LHCN-M2 (cell line): ENCODE measurements at places on chromosomes 6 and 20. TPM values are rescaled to one million over a fixed set of nuclear protein-coding genes. Genes with fewer than 3 reads are reported as not detected.
A peak's percentile ranks its signal among the peaks of the same experiment; 100 is the strongest.

DACT2 gene
- total RNA-seq, result not detected in 2 replicates

MUCL3 gene
- total RNA-seq, result not detected in 2 replicates

PAK5 gene
- total RNA-seq, result not detected in 2 replicates

KIAA1755 gene
- total RNA-seq, result 0.17 and 0.45 TPM in 2 replicates

CLPSL1 gene
- total RNA-seq, result not detected in 2 replicates

BPIFB1 gene
- total RNA-seq, result not detected in 2 replicates

BMP7 gene
- not detected in 2 replicates for total RNA-seq

CGA gene
- total RNA-seq, result not detected in 2 replicates

SAMD3 gene
- not detected in 2 replicates for total RNA-seq

EYA2 gene
- total RNA-seq, result 0.11 and 0.45 TPM in 2 replicates

SAMD5 gene
- 2.2 and 4.0 TPM in 2 replicates for total RNA-seq

RFX6 gene
- not detected in 2 replicates for total RNA-seq

GRCh38 chr6:121686611-121687023 is 251.2 kb downstream of the GJA1 start:
- DNase-seq, result no peak

DNA sequence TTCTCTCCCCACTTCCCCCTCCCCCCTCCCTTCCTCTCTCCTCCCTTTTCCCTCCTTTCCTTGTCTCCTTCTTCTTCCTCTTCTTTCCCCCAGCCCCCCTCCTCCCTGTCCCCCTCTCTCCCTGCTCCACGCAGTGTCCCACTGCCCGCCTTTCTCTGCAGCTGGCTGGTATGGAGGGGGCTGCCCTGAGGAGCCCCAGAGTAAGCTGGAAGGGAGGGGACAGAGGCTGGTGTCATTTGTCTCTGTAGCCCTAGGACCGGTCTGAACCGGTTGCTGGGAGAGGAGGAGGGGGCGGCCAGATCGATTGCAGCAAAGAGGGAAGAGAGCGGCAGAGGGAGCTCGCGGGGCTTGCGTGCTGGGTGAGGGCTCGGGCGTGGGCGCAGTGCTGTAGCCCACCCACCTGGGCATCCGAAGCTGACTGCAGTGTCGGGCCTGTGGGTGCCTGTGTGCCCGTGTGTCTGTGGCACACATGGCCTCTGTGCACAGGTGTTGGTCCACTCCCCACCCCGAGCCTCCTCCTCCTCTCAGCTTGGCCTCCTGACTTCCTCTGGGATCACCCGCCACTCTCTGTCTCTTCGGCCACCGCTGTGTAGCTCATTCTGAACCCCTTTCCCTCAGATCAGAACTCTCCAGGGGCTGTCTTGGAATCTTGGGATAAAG is 50.6 kb downstream of the SRC start:
- DNase-seq, result no peak

DNA sequence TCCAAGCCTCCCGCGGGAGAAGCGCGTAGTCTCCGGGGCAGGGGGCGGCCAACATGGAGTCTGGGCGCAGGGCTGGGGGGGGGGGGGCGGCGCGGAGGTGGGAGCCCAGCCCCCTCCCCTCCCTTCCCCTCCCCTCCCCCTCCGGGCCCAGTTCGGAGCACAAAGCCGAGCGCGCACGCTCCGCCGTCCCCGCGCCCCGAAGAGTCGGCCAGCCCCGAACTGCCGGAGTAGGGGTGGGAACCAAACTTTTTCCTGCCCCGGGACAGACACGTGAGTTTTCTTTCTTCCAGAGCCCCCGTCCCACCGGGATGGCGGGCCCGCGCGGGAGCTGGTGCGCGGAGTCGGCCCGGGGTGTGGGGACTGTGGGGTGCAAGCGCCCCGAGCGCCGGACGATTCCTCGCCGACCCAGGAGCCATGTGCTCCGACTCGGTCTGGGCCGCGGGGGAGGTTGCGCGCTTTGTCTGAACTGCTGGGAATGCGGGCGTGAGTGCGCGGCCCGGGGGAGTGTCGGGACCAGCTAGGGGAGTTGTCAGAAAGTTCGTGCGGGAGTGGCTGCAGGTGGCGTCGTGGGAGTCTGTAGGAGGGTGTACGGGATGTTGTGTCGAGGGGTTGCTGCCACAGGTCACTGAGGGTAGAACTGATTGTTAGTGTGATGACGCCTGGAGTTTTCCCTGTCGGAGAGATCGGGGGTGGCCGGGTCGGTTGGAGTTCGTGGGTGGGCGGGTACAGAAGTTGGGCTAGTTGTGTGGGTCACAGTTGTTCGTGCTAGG is 1.2 kb downstream of the TGIF2 start:
- DNase-seq, result peak; percentile 29

GRCh38 chr20:17845701-17846475 is 122.7 kb downstream of the SNX5 start:
- DNase-seq, result no peak

- DNase-seq, result peak; percentile 51
These were observed 546.0 kb downstream of the FRK start for GRCh38 chr6:115514656-115515055.

GRCh38 chr20:51386586-51386985 is 155.9 kb downstream of the NFATC2 start:
- no peak for DNase-seq

GRCh38 chr20:64143018-64143801 is 21.0 kb upstream of the MYT1 start:
- no peak for DNase-seq

GRCh38 chr6:41504466-41505121 is 41.6 kb upstream of the FOXP4 start:
- DNase-seq, result no peak

DNA sequence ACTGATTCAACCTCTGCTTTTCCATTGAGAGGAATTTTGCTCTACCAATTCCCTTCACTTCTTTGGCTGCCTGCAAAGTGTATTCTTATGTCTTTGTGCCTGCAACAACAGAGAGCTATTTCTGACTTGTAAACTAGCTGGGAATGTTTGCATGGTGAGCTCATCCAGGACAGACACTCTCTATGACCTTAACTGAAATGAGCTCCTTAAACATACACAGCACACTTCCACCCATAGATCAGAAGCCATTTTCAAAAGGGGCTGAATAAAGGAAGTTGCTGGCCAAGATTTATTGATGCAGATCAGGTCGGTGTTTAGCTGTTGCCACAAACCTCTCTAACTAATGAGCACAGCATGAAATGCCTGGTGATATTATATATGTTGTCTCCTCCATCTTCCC is 377.7 kb downstream of the BTBD9 start:
- peak; percentile 94 for DNase-seq

GRCh38 chr20:64057628-64058498 is 5.1 kb upstream of the TCEA2 start:
- no peak for DNase-seq

DNA sequence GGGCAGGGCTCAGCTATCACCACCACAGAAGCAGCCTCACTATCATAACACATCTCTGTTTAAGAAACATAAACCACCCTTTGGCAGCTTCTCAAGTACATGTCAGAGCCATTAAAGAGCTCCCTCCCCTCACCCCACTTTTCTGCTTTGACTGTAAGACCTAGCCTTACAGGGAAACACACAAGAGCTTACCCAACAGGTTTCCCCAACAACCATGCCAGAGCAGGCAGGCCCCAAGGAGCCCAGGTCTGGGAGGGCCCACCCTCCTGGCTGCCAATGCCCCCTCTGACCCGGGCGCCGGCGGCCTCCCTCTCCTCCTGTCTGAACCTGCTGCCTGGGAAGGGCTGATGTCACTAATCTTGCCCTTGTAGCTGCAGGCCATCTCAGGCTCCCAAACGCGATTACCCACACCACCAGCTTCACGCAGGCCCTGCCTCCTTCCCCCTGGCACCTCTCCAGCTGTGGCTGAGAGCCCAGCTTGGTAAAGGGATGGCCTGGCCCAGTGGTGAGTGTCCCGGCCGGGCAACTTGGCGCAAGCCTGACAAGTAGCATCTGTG is 402.0 kb downstream of the MAFB start:
- no peak for DNase-seq

- DNase-seq, result no peak
These were observed 26.2 kb upstream of the CMTR1 start for GRCh38 chr6:37406726-37407341.

DNA sequence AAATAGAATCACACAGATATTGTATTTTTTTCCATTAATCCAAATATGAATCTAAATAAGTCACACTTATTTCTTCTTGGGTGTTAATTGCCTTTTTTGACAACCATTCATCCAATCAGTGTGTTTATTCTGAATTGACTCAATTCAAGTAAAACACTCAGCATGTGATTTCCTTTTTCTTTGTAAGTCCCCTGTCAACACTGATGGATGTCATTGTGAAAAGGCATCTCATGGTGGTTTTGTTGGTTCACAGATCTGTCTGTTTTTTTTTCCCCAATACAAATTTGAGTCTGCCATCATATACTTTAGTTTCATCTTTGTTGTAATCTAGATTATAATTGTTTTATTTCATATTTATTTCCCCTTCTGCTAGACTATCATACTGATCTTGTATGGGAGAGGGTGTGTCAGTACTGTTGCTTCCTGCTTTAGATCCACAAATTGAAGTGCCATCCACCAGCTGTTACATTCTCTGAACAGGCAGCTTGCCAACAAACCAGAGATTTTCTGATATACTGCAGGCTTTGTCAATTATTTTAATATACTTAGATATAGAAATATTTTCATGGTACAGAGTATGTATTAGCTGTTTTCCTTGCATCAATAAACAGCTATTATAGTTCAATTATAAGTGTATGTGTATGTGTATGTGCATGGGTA is 64.2 kb upstream of the FLRT3 start:
- peak; percentile 55 for DNase-seq

GRCh38 chr6:89471287-89471867 is 38.4 kb downstream of the ANKRD6 start:
- no peak for DNase-seq
